CD4-positive, alpha-beta T cell treated with Interleukin-4 for 4 hours (primary cell): ENCODE measurements at places on chromosomes 2 and 18.

GRCh38 chr2:174873471-174873870 lies 109.2 kb upstream of the CHRNA1 start:
- DNase-seq = no peak

- DNase-seq = no peak
Measured at GRCh38 chr2:99278793-99279291, 22.2 kb downstream of the LYG1 start.

- DNase-seq = no peak
Measured at GRCh38 chr2:160512491-160512890, 18.9 kb upstream of the RBMS1 start.

GRCh38 chr2:67877301-67877700 lies 185.5 kb downstream of the C1D start:
- DNase-seq = no peak
